Gastrocnemius medialis (tissue), 4 donors: ENCODE measurements at places on chromosomes 7 and 10.

- no peak for DNase-seq
- peak overlapping the region; percentile 84 for H3K4me3 ChIP-seq
- H3K27ac ChIP-seq, result peak overlapping the region; percentile 89
- no peaks in the 10 kb centered on the region for H3K27me3 ChIP-seq
- peaks cover 35% of the 10 kb centered on the region for H3K36me3 ChIP-seq
- peaks cover 19% of the 10 kb centered on the region for H3K4me1 ChIP-seq
Measured at GRCh38 chr7:92528958-92529264, 316 bp downstream of the RBM48 start.

- no peaks in the 10 kb centered on the region for H3K4me1 ChIP-seq
- no peak overlapping the region for H3K27ac ChIP-seq
- H3K27me3 ChIP-seq, result no peaks in the 10 kb centered on the region
- H3K4me3 ChIP-seq, result no peak overlapping the region
Measured at GRCh38 chr7:18206331-18206730, 178.7 kb upstream of the PRPS1L1 start.

DNA sequence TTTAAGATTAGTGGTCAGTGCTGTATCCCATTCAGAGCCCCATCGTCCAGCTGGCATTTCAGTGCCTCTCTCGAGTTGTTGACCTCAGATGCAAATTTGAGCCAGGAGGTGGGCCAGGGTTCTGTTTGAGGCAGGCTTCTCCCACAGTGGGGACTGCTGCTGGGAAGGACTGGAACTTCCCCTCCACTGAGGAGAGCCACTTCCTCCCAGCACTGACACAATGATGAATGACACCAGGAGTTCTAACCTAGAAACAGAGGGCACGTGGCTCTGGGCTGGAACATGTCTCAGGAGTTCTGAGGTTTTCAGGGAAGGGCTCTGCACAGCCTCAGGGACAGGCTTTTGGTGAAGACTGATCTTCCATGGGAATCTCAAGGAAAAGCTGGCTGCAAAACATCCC lies 18.3 kb upstream of the BTBD16 start:
- H3K27me3 ChIP-seq, result no peaks in the 10 kb centered on the region
- no peaks in the 10 kb centered on the region for H3K4me1 ChIP-seq
- DNase-seq, result no peak
- H3K4me3 ChIP-seq, result no peak overlapping the region
- peak overlapping the region; percentile 32 for H3K27ac ChIP-seq

DNA sequence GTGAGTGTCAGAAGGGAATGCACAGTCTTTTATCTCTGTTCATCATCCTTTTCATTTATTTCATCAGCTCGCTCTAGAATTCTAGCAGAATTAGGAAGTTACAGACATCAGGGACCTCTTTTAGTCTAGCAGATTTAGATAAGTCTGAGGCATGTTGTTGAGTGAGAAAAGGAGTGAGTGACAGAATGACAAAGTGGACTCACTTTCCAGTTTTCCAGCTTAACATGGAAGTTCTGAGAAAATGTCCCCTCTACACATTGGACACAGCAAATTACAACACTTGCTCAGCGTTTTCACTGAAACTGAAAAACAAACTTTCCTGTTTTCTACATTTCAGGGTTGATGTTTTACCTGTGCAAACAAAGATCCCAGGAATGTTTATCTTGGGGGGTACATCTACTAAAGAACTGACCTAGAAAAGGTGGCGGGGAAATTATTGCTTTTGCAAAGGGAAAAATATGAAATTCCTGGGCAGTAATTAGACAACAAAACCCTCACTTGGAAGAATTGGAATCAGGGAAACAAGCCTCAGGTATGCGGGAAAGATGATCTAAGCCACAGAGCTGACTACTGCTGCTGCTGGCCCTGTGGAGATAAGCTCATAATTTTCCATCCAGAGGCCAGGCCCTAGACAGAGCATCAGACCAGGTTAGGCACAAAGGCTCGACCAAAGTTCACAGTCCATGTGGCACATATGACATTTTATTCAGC lies 14.6 kb upstream of the CYP3A5 start:
- H3K36me3 ChIP-seq, result no peaks in the 10 kb centered on the region
- H3K27me3 ChIP-seq, result no peaks in the 10 kb centered on the region
- H3K27ac ChIP-seq, result no peak overlapping the region
- DNase-seq, result no peak
- H3K4me3 ChIP-seq, result no peak overlapping the region
- no peaks in the 10 kb centered on the region for H3K4me1 ChIP-seq

DNA sequence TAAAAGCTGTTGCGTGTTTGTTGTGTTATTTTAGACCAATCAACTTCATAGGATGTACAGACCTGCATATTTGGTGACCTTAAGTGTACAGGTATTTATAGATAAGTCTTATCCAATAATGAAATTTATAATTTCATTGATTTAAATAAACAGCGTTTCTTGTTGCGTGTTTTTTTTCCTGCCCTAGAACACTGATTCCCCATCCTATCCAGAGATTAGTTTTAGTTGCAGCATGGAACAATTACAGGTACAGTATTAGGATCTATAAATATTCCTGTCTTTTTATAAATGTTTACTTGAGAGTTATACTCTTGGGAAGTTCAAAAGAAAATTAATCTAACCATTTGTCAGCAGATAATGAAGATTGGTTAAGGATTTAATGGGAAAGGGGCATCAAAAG lies 2.1 kb upstream of the BMI1 start:
- peaks cover 37% of the 10 kb centered on the region for H3K4me1 ChIP-seq
- no peak overlapping the region for H3K4me3 ChIP-seq
- no peak overlapping the region for H3K27ac ChIP-seq
- peaks cover 7% of the 10 kb centered on the region for H3K27me3 ChIP-seq
- H3K36me3 ChIP-seq, result no peaks in the 10 kb centered on the region

GRCh38 chr10:124717911-124718741 lies 26.1 kb downstream of the FAM53B start:
- no peaks in the 10 kb centered on the region for H3K27me3 ChIP-seq
- no peaks in the 10 kb centered on the region for H3K36me3 ChIP-seq
- no peak overlapping the region for H3K4me3 ChIP-seq

DNA sequence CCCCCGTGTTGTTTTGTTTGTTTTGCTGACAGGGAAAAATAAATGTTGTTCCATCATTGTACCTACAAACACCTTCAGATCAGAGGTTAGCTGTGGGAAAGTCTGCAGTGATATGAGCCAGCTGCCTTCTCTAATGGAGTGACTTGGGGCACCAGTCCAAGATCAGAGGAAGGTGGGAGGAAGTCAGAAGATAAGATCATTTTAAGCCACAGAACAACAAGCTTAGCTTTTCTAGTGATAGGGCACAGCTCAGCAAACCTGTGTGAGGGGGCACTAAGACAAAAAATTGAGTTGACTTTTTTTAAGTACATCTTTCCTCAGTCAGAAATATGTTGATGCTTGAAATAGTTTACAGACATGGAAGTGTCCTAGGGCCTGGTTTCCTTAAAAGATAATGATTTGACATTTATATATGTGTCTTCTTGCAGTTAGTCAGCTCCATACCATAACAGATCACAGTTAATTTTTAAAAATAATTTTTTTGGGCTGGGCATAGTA lies 240.3 kb upstream of the KAT6B start:
- peak overlapping the region; percentile 57 for H3K27ac ChIP-seq
- no peaks in the 10 kb centered on the region for H3K36me3 ChIP-seq
- DNase-seq, result no peak
- H3K4me3 ChIP-seq, result no peak overlapping the region

DNA sequence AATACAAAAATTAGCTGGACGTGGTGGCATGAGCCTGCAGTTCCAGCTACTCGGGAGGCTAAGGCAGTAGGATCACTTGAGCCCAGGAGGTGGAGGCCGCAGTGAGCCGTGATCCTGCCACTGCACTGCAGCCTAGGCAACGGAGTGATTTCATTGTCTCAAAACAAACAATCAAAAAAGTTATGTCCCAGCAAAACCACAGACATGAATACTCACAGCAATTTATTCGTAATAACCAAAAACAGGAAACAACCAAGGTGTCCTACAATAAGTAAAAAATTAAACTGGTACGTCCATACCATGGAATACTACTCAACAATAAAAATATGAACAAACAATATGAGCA lies 11.6 kb upstream of the CYTH3 start:
- no peaks in the 10 kb centered on the region for H3K36me3 ChIP-seq
- H3K4me3 ChIP-seq, result no peak overlapping the region
- H3K27ac ChIP-seq, result no peak overlapping the region
- H3K4me1 ChIP-seq, result no peaks in the 10 kb centered on the region

GRCh38 chr10:127913368-127913759 lies 6.5 kb downstream of the PTPRE start:
- no peak for DNase-seq
- no peak overlapping the region for H3K27ac ChIP-seq
- H3K36me3 ChIP-seq, result no peaks in the 10 kb centered on the region
- H3K4me3 ChIP-seq, result no peak overlapping the region
- H3K4me1 ChIP-seq, result peaks cover 4% of the 10 kb centered on the region
- H3K27me3 ChIP-seq, result no peaks in the 10 kb centered on the region

GRCh38 chr10:70937661-70938060 lies 49.3 kb upstream of the PCBD1 start:
- no peaks in the 10 kb centered on the region for H3K27me3 ChIP-seq
- no peak overlapping the region for H3K4me3 ChIP-seq
- H3K27ac ChIP-seq, result no peak overlapping the region
- DNase-seq, result no peak

- H3K4me3 ChIP-seq, result no peak overlapping the region
- H3K27ac ChIP-seq, result no peak overlapping the region
- no peaks in the 10 kb centered on the region for H3K27me3 ChIP-seq
- H3K36me3 ChIP-seq, result no peaks in the 10 kb centered on the region
Measured at GRCh38 chr7:3730276-3730675, 429.2 kb downstream of the SDK1 start.

DNA sequence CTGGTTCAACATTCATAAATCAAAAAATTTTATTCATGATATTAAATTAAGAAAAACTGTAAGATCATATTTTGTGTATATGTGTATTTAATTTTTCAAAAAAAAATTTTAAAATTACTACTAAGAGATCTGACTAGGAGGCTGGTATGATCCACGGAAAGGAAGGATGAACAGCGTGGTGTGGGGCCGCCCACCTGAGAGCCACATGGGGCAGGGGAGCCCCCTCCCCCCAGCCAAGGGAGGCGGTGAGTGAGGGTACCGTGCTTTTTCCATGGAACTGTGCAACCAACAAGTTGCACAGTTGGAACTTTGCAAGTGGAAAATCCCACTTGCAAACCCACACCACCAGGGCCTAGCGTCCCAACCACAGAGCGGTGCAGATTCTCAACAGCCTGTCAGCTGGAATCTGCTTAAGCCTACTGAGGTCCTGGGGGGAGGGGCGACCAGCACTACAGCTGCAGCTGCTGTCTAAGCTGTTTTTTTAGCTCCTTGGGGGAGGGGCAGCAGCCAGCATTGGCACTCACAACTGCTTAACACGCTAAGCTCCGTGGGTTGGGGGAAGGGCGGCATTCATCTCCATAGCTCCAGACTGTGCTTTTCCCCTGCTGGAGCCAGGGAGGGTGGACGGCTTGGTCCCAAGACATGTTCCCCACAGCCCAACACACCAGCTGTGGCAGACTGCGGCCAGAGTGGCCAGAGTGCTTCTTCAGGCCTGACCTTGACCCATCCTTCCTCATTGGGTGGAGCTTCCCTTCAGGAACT lies 94.2 kb upstream of the IGFBP3 start:
- H3K27ac ChIP-seq, result peak overlapping the region; percentile 63
- no peaks in the 10 kb centered on the region for H3K36me3 ChIP-seq
- H3K4me1 ChIP-seq, result no peaks in the 10 kb centered on the region
- no peaks in the 10 kb centered on the region for H3K27me3 ChIP-seq
- DNase-seq, result peak; percentile 5
- no peak overlapping the region for H3K4me3 ChIP-seq

DNA sequence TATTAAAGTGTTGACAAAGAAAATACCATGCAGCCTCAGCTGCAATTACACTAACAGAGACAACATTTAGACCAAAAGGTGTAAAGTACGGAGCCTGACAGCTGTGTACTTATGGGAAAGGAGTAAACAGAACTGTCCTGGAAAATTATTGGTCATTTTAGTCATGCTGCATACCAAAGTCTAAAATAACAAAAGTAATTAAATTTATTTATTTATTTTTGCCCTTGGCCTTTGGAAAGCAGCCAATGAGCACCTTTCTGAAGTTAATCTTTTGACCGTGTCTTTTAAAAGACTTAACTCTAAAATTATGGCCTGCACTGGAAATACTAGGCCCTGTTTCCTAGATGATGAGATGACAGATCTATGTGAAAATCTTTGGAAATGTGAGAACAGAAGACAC lies 597.6 kb downstream of the NXPH1 start:
- H3K4me1 ChIP-seq, result no peaks in the 10 kb centered on the region
- no peaks in the 10 kb centered on the region for H3K36me3 ChIP-seq
- no peak for DNase-seq
- H3K27me3 ChIP-seq, result no peaks in the 10 kb centered on the region

GRCh38 chr7:81256991-81257390 lies 338.1 kb upstream of the SEMA3C start:
- H3K27ac ChIP-seq, result no peak overlapping the region
- no peaks in the 10 kb centered on the region for H3K36me3 ChIP-seq
- H3K4me1 ChIP-seq, result no peaks in the 10 kb centered on the region

DNA sequence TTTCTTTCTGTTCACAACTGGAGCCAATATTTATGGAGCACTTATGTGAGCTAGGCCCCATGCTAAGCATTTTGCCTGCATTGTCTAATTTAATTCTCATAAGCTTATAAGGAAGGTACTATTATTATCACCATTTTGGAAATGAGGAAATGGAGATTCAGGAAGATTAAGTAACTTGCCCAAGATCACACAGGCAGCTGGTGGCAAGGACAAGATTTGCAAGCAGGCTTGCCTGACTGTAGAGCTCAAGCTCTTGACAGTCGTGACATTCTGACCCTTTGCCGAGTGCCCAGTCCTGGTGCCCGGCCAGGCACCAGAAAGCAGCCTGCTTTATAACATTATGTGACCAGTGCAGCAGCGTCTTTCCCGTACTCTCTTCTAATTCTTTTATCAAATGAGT lies 38.2 kb downstream of the WNT2 start:
- H3K36me3 ChIP-seq, result no peaks in the 10 kb centered on the region
- H3K4me1 ChIP-seq, result no peaks in the 10 kb centered on the region
- H3K27me3 ChIP-seq, result no peaks in the 10 kb centered on the region
- H3K27ac ChIP-seq, result no peak overlapping the region
- no peak for DNase-seq

DNA sequence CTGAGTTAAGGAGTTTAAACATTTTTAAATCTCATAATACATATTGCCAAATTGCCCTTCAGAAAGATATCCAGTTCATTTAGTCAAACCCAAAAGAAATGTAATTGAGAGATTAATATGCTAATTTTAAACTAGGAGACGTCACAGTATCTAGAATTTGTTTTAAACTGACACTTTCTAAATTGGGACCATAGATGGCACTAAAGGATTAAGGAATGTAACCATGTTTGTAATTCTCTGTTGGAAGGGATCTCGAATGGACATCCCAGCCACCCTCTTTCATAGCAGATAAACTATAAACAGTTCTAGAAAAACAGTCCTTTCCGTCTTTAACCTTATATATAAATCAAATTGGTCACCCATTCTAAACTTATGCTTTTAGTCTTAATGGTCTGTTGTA lies 30.0 kb upstream of the SAMD9L start:
- no peaks in the 10 kb centered on the region for H3K4me1 ChIP-seq
- no peaks in the 10 kb centered on the region for H3K36me3 ChIP-seq
- H3K4me3 ChIP-seq, result no peak overlapping the region
